ENCODE measurements at places on chromosomes 12 and 14.

DNA sequence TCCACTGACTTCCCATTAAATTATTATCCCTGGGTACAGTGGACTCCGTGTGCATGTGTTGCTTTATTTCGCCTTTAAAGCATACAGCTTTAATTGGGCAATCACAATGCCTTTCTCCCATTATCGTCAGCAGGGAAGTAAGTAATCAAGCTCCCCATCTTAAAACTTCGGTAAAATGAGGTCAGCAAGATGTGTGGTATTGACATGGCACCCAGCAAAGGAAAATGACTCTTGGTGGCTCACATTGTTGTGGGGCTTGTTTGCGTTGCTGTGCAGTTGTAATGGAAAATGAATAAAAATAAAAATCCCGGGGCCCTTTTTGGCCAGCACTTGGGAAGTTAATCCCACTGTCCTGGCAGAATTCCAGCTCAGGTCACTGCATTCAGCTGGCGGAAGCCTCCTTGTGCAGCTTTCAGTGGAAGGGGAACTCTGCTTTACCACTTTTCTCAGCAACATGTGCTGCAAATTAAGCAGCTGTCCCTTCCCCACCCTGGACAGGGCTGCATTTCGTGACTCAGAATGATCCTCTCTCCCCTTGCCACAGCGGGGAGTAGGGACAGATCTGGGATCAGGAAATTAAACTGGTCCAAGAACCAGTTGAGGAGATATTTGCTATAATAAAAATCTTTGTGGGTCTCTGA is 13.9 kb upstream of the ATP2A2 start:
- peak; percentile 82 for DNase-seq

DNA sequence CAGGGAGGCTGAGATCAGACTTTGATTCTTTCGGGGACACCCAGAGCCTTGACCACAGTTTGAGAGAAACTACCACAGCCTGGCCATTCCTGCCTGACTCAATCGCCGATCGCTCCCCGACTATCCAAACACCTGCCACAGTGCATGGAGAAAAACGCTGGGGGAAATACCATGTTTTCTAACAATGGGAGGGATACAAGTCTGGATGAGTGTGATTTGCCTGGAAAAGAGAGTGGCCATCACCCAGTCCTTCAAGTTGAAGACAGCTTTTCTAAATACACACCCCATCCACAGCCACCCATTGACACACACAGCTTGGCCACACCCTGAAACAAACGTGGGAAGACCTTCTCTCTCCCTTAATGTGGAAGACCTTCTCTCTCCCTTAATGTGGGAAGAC is 6.7 kb upstream of the VASH1 start:
- no peak for DNase-seq

GRCh38 chr14:68306934-68307789 is 485.7 kb downstream of the ZFP36L1 start:
- peak; percentile 35 for DNase-seq

DNA sequence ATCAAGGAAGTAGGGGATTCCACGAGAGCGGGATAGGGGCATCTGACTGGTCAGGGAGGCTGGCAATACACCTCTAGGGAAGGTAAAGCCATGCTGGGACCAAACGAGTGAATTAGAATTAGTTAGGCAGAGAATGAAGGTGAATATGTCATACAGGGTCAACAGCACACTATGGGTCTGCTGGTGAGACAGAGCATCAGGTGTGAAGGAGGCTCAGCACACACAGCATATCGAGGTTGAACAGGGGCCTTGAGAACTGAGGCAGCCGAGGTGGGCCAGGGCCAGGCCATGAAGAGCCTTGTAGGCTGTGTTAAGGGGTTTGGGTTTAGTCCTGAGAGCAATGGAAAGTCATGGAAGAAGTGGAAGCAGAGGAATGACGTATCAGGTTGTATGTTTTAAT is 137.8 kb downstream of the PRKCH start:
- no peak for DNase-seq

- DNase-seq, result no peak
Observed at GRCh38 chr12:54138219-54138618, 50.6 kb downstream of the SMUG1 start.

DNA sequence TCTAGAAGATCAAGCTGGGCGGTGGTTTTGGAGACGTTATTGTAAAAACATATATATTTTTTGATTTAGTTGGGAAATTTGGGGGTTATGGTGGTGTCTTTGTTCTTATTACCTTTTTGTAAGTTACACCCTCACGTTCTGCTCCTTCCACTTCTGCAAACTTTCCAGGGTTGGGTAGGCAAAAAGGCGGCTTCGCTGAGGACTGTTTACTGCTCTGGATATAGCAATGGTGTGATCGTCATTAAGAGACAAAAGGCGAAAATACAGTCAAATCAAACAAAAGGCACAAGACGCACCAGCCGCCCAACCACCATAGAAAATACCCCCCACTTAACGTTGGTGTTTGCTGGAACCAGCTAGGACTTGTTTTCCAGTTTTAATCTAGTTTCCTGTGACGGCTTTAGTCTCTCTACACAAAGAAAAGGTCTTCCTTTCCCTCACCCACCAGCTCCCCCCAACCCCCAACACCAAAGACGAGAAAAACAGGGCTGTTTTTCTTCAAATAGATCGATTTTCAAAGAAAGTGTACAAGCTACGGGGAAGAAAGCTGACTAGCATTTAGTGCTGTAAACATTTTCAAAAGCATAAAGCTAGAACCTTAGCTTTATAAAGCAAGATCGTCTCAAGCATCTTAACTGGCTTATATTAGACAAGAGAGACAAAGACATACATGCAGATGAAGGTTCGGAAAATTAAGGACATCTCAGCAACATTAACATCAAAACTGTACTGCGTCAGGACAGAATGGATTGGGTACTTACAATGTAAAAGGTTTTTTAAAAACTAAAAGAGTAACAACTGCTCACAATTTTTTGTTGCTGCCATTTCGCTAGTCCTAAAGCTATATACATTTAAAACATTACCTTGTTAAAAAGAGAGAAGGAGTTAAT is 2.0 kb upstream of the SETD1B start:
- no peak for DNase-seq

DNA sequence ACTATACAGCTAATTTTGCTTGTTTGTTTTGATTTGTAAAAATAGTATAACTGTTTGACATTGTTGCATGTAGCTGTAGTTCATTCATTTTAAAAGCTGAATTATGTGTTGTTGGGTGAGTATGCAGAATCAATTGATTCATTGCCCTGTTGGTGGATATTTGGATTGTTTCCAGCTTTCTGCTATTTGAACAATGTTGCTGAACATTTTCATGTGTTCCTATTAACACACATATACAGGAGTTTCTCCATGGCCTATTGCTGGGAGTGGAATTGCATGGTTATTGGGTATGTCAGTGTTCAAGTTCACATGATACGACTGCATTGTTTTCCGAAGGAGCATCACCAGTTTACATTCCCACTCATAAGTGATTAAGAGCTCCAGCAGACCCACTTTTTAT is 75.3 kb downstream of the SRGAP1 start:
- DNase-seq, result no peak

- peak; percentile 91 for DNase-seq
Observed at GRCh38 chr12:7219599-7220243, 30.2 kb downstream of the PEX5 start.

DNA sequence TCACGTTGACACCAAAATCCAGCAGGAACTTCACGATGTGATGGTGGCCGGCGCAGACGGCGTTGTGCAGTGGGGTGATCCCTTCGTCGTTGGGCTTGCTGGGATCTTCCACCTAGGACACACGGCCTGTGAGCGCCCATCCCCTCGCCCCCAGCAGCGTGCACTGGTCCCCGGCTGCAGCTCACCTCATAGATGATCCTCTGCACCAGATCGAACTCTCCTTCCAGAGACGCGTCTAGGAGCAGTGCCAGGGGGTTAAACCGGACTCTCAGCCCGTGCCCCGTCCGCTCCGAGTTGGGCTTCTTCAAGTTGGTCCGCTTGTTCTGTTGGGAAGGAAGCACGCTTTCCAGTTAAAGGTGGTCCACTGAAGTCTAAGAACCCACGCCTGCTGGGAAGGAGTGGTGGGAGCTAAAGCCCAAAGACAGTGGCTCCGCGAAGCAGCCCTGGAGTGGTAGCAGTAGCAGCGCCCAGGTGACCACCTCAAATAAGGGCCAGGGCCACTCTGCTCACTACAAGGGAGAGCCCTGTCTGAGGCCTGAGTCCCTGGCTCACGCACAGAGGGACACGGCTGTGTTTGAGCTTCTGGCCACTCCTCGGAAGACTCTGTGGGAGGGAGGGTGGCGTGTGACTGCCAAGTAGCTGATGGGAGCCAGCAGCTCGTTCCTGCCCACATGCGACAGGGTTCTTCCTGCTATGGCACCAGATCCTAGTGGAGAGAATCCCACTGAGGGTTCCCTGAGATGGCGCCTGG is 23.3 kb downstream of the ZFYVE21 start:
- no peak for DNase-seq

GRCh38 chr14:30420515-30420914 is 138.4 kb upstream of the G2E3 start:
- DNase-seq, result no peak

DNA sequence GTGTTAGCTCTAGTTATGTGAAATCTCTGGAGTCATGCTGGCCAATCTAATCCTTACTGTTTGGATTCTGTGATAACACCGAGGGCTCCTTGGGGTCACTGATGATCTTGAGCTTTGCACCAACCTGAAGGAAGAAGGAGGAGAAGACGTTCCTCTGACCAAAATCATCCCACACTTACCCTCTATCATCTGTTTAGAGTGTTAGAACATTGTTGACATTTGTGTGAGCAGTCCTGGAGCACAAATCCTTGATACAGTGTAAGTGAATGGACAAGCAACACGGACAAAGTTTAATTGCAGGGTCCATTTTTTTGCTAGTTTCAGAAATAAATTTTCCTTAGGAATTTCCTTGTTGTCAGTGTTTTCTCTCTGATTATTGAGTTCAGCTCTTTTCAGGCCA is 181.7 kb downstream of the AKAP6 start:
- DNase-seq, result no peak

DNA sequence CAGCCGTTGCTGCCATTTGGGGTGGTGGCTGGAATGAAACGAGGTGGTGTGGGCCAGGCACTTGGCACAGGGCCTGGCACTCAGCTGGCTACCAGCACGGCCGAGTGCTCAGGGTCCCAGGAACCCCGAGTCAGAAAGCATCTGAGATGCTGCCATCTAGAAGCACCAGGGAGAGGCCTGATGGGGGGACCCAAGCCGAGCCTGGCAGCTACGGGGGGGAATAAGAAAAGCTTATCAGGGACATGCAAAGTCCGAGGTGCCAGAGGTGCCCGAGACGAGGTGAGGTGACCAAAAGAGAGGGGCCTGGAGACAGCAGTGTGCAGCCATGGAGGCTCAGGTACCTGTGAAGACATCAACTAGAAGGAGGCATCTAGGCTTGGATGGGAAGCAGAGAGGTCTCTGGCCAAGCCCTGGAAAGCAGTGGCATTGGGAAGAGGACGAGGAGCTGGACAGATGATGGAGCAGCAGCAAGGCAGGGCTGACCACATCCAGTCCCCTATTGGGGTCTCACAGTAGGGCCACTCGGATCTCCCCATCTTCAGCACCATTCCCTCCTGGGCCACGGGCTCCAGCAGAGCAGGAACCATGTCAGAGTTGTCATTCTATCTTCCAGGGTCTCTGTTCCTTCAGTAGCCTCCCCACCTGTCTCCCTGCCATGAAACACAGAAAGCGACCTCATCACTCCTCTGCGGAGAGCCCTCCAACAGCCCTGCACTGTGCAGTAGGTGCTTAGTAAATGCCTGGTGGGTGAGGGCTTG is 59.3 kb upstream of the DIO3 start:
- DNase-seq, result no peak

GRCh38 chr12:6280053-6280469 is 30.4 kb upstream of the PLEKHG6 start:
- DNase-seq, result peak; percentile 73

DNA sequence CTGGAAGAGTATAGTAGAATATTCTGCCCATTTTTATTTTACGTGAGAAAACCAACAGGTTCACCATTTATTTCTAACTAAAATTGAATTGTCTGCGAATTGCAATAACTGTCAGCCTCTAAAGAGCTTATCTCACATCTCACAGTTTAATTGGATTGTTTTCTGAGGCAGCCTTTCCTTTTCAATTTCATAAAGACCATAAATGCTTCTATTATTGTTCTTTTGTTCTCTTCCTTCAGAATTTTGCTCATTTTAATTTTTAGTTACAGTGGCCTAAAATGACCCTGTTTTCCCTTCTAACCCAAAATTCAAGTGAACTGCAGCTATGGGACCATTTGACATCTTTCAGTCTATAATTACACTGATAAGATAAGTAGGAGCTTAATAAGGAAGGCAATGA is 147.6 kb downstream of the KLHL28 start:
- DNase-seq, result no peak

DNA sequence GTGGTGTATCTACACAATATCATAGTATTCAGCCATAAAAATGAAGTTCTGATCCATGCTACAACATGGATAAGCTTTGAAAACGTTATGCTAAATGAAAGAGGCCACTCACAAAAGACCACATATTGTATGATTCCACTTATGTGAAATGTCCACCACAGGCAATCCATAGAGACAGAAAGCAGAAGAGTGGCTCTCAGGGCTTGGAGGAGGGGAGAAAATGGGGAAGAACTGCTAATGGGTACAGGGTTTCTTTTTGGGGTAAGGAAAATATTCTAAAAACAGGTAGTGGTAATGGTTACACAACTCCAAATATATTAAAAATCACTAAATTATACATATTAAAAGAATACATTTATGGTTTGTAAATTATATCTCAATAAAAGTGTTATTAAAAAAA is 16.5 kb downstream of the SCNN1A start:
- DNase-seq, result no peak

DNA sequence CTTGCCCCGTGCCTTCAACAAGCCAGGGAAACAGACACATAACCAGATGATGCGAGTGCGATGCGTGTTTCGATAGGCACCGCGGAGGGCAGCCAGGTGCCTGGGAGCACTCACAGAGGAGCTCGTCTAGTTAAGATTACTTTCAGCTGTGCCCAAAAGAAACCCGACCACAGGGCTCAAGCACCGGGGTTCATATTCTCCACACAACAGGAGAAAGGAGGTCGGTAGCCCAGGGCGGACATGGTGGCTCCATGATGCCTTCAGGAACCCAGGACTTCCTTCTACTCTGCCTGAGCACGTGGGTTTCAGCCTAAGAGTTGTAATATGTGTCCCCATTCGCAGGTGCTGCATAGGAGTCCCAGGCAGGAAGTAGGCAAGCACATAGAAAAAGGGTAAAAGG is 53.7 kb upstream of the DDX11 start:
- DNase-seq, result no peak

GRCh38 chr12:82474181-82474797 is 116.0 kb downstream of the METTL25 start:
- no peak for DNase-seq

GRCh38 chr12:119183942-119184695 is 5.4 kb downstream of the HSPB8 start:
- no peak for DNase-seq

DNA sequence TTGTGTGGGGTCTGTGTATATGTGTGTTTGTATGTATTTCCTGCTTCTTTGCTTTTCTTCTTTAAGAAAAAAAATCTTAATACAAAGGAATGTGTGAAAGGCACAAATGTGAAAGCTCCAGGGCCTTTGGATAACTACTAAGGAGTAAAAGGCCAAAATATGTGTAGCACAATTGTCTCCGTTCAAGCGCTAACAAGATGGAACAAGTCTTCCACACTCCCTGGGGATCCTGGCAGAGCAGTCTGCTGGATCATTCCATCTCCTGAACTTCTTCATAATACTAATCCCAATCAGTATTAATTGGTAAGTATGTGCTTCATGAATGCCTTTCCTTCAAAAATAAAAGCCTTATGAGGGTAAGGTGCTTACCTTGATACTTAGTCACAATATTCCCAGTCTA is 462.5 kb upstream of the TBX3 start:
- DNase-seq, result no peak

GRCh38 chr14:95577870-95578269 is 43.0 kb downstream of the GLRX5 start:
- no peak for DNase-seq

- no peak for DNase-seq
Observed at GRCh38 chr14:68770553-68771286, 22.1 kb downstream of the ZFP36L1 start.

Measured in hepatocyte (in vitro differentiated cells).